ENCODE measurements at places on chromosomes 4 and X.

- no peak for DNase-seq
These were observed 25.9 kb upstream of the FGFR3 start for GRCh38 chr4:1767061-1767769.

DNA sequence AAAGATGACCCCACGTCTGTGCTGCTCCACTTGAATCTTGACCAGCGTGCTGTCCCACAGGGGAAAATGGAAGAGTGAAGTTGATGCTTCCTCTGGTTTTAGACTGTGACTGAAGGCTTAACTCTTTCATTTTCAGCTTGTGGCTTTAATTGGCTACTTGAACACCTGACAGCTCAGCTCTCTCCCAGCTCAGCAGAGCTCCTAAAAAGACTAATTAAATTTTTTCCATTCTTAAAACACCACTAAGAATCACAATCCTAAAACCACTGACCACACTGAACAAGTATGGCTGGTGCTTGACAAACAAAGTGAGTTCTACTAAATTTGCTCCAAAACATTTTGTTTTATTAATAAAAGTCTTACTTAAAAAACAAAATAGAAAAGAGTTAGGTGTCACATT lies 71.7 kb downstream of the SRPX start:
- no peak for DNase-seq

DNA sequence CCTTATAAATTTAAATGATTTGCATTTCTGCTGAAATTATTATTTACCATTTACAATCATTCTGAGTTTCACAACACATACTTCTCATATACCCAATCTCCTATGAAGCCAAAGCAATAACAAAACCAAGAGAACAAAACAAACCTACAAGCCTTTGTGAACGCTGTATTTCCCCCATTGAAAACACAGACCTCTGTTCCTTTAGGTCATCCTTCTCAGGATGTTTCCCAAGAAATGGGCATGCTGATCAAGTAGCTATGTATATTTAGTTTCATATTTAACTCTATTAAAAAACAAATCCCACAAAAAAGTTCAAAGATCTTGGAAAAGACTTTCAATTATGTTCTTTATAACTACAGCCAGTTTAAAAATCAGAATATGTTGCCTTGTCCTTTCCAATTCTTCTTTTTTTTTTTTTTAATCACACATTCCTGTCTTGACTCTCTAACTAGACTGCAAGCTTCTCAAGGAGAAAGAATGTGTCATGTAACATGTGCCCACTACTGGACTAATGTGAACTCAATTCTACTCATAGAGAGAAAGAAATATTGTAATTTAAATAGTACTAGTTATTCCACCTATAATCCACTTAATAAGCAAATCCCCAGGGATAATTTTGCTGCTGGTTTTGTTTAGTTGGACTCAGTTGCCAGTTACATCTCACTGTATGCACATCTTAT lies 84.3 kb upstream of the PRSS48 start:
- DNase-seq = no peak

DNA sequence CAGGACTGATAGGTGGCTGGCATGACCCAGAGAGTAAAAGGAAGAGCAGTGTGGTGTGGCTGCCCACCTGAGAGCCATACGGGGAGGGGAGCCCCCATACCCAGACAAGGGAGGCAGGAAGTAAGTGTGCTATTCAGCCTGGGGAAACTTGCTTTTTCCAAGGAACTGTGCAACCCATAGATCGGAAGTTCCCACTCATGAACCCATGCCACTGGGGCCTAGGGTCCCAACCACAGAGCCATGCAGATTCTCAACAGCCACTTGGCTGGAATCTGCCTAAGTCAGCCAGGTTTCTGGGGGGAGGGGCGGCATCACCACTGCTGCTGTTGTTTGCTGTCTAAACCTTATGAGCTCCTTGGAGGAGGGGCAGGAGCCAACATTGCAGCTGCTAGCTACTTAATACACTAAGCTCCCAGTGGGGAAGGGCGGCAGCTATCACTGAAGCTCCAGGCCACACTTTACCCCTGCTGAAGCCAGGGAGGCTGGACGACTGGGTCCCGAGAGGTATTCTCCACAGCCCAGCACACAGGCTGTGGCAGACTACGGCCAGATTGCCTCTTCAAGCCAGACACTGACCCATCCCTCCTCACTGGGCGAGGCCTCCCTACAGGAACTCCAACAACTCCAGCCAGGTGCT lies 410.4 kb downstream of the INPP4B start:
- no peak for DNase-seq

- peak; percentile 45 for DNase-seq
These were observed 278.3 kb downstream of the FBXW7 start for GRCh38 chr4:152257601-152258066.

DNA sequence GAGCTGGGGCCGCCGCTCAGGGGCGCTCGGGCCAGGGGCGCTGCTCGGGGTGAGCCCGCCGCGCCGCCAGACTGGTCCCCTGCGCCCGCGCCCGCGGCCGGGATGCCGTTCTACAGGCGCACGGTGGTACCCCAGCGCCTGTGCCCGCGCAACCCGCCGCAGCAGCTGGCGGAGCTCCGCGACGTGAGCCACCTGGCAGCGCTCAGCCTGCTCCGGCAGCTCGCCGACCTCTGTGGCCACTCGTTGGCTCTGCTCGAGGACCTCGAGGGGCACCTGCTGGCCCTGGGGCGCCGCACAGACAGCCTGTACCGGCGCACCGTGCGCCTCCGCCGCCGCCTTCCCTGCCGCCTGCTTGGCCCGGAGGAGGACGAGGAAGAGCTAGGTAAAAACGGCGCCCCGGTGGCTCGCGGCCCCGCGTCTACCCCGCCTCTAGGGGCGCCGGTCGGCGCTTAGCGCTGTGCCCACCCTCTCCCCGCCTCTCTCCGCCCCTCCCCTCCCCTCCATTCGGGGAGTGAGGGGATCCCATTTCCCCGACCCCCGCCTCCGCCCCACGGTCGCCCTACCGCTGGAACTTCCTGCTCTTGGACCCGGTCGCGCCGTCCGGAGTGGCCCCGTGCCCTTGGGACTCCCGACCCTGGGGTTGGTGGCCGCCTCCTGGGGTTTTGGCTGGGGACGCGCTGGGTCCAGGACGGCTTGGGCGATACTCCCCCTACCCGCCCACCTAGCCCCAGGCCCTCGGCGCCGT lies 513 bp downstream of the NHSL2 start:
- DNase-seq = no peak

- DNase-seq = no peak
These were observed 58.4 kb downstream of the RXFP1 start for GRCh38 chr4:158580064-158580463.

DNA sequence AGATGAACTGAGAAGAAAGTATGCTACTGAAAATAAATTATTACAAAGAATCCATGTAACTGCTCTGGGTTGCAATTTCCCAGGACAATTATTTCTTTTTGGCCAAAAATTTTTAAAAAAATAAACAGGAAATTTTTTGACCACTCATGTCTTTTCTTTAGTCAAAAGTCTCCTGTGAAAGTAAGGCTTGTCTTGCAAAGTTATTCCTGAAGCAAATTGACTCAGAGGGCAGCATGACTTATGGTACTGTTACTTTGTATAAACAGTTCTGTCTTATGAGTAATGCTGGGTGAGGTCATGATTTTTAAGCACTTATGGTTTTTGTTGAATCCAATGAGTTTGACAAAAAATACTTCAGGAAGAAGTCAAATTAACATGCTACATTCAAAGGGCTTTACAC lies 292.8 kb upstream of the ARSJ start:
- DNase-seq = peak; percentile 88

GRCh38 chrX:102651242-102652011 lies at the start of gene GPRASP1:
TSS of gene GPRASP1 (plus strand) at chrX:102651483. CDS start at chrX:102653914, 2,431 bp downstream.
- no peak for DNase-seq
